Pancreas (tissue), 10 donors: ENCODE measurements at places on chromosomes 11 and 22.

- no peak for DNase-seq
Observed at GRCh38 chr11:108340973-108341372, 118.1 kb downstream of the ATM start.

GRCh38 chr11:134516529-134516928 is 104.5 kb upstream of the B3GAT1 start:
- peak; percentile 47 for DNase-seq

DNA sequence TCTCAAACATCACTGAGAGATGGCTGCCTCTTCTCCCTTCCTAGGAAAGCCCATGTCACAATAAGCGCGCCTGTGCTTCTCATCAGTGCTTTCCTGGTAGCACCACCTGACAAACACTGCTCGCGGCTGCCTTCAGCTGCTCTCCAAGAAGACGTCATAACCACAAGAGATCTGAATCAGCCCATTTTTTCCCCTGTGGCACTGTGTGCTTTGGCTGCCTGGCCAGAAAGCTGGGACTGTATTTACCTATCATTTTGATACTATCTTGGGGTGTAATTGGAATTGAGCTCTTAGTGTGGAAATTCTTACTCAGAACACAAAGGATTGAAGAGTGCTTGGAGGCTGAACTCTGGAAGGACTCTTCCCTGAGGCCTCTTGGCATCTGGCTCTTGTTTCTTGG is 50.3 kb upstream of the EHF start:
- no peak for DNase-seq

- no peak for DNase-seq
Observed at GRCh38 chr11:100682247-100682969, 4.7 kb upstream of the ARHGAP42 start.

- DNase-seq = no peak
Observed at GRCh38 chr11:131670876-131671275, 300.5 kb downstream of the NTM start.

DNA sequence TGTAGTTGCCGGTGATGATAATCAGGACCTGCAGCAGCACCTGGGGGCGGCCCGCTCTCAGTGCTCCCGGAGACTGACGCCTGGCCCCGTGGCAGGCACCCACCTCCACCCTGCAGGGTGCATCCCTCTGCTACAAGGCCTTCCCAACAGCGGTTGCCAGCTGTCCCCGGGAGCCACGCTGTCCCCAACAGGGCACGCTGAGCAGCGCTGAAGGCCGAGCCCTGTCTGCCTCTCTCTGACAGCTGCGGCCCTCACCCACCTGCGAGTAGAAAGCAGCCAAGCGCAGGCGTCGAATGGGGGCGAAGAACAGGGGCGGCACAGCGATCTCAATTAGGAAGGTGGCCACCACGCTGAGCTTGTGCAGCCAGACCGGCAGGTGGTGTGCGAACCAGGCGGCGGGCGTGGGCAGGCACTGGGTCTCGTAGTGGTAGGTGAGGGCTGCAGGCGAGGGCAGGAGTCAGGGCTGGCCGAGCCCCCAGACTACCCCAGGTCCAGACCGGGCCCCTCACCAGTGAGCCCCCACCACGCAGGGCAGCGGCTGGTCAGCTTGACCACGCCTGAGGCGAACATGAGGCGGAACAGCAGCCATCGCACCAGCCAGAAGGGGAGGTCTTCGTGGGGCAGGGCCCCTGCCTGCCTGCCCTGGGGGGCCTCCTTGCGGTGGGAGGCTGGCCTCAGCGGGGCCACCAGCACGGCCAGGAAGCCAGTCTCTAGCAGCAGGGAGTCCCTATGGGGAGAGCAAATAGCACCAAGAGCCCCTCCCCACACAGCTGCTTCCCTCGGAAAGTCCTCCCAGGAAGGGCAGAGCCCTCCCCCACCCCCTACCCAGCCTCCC is 1.5 kb downstream of the LMF2 start:
- DNase-seq = peak; percentile 89

GRCh38 chr11:128299132-128299726 is 288.1 kb downstream of the ETS1 start:
- no peak for DNase-seq

DNA sequence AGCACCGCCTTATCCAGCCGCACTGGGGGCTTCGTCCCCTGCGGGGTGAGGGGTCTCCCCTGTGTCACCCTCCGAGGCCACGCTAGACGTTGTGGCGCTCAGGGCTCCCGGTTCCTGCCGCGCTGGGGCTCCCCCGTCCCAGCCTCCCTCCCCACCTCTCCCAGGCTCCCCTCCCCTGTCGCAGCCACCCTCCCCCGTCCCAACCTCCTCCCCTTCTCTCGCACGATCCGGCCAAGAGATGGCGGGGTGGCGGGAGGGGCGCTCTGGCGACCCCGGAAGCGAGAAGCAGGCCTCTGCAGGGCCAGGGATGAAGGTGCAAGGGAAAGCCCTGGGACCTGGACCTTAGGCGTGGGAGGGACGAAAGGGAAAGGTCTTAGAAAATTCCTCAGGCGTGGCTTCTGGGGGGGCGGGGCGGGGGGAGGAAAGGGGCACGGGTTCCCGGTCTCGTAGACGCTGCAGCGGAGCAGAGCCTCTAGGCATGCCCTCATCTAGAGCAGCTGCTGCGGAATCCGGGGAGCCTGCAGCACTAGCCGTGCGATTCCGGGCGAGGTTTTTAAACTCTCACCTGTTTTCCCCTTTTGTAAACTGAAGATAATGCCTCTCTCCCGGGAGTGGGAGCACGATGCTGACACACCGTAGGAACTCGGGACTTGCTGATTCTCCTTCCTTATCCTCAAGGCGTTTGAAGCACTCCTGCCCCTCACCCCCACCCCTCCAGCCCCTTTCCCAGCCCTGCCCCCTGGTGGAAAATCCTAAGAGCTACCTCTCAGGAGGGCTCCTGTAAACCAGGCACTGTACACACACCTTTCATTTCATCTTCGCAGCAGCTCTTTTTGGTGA is 14.4 kb downstream of the KCNJ5 start:
- peak; percentile 70 for DNase-seq

- no peak for DNase-seq
Observed at GRCh38 chr11:57474017-57474802, 13.9 kb downstream of the RTN4RL2 start.

- DNase-seq = no peak
Observed at GRCh38 chr11:76825726-76826396, 34.9 kb upstream of the ACER3 start.

DNA sequence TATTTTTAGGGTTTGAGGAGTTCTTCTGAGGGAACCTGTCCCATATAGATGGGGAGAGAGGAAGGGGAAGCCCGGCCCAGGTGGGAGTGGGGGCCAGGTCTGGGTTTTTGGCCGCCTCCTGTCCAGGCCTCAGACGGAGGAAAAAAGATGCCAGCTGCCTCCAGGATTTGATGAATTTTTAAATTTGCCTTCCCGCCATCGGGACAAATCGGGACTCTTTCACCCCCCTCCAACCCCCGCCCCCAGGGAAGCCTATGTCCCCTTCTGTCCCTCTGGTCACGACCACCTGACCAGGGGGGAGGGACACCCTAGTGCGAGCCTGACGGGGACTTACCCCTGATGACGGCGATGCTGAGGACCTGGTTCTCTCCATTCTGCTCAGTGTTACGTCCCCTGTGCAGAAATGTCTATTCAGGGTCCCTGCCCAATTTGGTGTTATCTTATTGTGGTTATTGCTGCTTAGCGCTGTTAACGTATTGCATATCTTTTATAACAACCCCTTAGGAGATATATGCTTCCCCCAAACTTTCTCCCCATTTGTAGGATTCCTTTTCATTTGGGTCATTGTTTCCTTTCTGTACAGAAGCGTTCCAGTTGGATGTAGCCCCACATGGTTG is 115.9 kb upstream of the GRK3 start:
- no peak for DNase-seq

- DNase-seq = no peak
Observed at GRCh38 chr11:6205366-6205765, at the start of gene C11orf42. TSS of gene C11orf42 (plus strand) at chr11:6205557. CDS start at chr11:6205616, 59 bp downstream.

DNA sequence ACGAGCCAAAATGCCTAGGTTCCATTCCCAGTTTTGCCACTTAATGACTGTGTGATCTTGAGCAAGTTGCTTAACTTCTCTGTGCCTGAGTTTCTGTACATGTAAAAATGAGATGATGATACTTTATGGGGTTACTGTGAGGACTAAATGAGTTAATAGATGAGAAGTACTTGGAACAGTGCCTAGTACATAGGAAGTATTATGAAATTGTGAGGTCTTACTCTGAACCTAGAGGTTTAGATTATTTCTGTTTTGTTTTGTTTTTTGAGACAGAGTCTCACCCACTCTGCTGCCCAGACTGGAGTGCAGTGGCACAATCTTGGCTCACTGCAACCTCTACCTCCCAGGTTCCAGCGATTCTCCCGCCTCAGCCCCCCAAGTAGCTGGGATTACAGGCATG is 227.0 kb upstream of the POU2AF2 start:
- DNase-seq = no peak

GRCh38 chr22:23178512-23179254 is 1.6 kb upstream of the BCR start:
- peak; percentile 45 for DNase-seq

DNA sequence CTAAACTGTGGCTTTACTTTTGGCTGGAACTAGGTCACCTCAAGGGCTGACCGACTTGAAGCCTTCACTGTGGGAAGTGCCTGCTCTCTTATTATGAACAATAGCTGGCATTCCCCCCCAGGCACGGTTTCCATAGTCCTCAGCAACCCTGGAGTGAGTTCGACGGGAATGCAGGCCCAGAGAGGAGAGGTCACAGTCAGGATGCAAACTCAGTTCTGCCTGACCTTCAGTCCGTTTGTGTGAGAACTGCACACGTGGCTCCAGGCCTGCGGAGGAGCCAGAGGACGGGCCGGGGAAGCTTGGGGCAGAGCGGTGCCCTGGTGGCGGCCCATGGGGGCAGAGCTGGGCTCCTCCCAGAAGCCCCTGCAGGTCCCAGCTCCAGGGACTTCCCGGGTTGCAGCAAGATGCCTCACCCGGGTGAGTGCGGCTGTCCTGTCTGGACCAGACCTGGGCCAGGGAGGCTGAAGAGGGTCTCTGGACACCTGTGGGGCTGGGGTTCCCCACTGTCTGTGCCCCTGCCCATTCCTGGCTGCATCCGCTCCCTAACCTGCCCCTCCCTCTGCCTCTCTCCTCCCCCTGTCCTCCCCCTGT is 17.2 kb downstream of the SLC25A18 start:
- no peak for DNase-seq

GRCh38 chr22:21455334-21456089 is 11.7 kb upstream of the TMEM191C start:
- no peak for DNase-seq

DNA sequence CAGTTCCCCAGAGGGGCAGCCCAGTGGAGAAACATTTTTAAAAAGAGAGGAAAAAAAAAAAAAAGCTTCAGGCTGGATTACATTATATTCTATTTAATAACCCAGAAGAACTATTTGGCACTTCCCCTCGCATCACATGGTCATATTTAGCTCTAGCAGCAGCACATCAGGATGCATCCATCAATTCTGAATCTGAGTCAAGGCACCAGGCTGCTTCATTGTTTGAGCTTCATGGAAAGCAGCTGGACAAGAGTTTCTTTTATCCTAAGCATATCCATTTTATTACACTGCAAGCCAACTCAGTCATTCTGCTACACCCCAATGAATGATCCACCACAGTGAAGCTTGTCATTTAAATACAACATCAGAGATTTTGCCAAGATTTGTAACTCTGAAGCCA is 10.0 kb downstream of the SPTY2D1 start:
- DNase-seq = no peak

DNA sequence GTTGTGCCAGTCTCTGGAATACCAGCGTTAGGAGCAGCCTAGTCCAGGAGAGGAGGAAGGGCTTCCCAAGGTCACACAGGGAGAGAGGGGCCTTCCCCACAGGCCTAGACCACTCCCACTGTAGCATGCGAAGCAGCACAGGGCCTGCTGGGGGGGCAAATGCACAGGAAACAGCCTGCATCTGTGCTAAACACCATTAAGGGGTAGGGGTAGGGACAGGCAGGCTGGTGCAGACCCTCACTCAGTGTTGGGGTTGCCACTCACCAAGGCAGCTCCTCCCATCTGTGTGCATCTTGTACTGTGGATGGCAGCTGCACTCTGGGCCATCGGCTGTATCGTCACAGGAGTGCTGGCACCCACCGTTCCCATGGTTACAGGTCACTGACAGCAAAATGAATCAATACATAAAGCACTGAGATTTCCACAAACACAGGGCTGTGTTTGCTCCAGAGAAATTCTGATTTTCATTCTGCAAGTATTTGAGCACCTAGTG is 24.9 kb downstream of the SCUBE2 start:
- DNase-seq = peak; percentile 22

DNA sequence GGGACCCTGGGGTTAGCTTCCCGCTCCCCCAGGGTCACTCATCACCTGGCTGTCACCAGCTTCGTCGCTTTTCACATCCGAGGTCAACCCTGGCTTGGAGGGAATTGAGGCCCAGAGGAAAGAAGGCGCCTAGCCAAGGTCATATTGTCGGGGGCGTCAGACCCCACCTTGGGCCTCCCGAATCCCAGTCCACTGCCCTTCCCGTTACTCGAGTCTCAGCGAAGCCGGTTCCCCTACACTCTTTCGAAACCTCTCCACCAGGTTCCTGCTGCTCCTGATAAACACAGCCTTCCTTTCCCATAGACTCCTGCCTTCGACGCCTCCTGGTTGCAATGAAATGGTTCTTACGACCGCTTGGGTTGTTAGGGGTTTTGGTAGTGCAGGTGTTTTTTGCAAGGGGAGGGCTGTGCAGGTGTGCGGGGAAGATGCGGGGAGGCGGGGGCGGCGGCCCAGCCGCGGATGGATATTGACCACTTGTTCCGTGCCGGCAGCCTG is 642 bp downstream of the NAA40 start:
- DNase-seq = no peak

- DNase-seq = no peak
Observed at GRCh38 chr11:117179048-117179999, 781 bp downstream of the SIDT2 start.

GRCh38 chr11:68418648-68419047 is 41.9 kb upstream of the PPP6R3 start:
- DNase-seq = no peak
